ENCODE measurements at places on chromosomes 4 and X.

GRCh38 chr4:68271851-68272357 is 26.4 kb upstream of the TMPRSS11B start:
- DNase-seq: peak; percentile 65

GRCh38 chrX:78931814-78932213 is 13.4 kb upstream of the P2RY10 start:
- DNase-seq: no peak

GRCh38 chr4:139368998-139369397 is 66.7 kb upstream of the NDUFC1 start:
- peak; percentile 48 for DNase-seq

GRCh38 chrX:149494844-149495565 is 10.1 kb downstream of the IDS start:
- DNase-seq: peak; percentile 35

DNA sequence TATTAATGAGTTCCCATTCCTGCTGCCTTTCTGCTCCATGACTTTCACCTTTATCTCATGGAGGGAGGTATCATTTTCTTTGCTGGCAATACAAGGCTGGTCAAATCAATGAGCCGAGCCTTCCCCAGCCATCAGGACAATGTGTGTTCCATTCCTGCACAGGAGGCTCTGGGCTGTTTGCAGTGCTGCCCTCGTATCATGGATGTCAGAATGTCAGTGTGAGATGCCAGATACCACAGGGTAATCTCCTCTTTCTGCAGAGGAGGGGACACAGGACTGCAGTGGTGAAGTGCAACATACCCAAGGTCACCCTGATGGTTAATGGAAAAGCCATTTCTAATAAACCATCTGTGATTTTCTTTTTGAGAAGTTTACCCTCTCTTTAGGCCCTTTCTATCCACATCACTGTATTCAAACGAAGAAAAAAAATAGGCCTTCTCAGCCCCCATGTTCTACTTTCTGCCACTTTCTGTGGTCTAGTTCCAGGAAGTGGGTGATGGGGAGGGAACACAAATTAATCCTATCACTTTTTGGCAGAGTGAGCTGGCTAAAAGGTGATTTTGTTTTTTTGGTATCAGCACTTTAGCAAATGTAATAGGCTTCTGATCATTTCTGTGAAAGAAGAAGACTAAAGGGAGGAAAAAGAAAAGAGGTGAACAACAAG is 490.2 kb upstream of the BOD1L1 start:
- DNase-seq: no peak

GRCh38 chrX:129784371-129784770 is 4.6 kb downstream of the SASH3 start:
- DNase-seq: no peak

- DNase-seq: peak; percentile 30
Measured at GRCh38 chrX:103464072-103464773, 55.1 kb downstream of the RAB40A start.

DNA sequence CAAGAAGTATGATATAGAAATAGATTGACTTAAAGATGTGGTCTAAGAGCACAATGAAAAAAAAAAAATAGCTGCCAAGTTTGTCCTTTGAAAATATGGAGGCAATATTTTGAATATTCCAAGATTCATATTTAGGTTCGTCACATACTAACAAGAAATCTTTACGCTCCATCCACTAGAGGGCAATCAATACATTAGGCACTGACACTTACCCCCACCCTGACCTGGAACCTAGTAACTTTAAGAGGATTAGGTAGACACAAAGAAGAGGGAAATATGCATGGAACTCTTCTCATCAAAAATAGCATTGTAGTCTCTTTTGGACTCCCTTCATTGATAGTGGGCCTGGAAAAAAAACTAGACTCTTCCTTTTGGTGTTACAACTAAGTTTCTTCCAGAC is 1108.1 kb downstream of the PCDH19 start:
- no peak for DNase-seq

GRCh38 chrX:20527558-20528011 is 260.9 kb upstream of the RPS6KA3 start:
- no peak for DNase-seq

Measured in astrocyte (in vitro differentiated cells and primary cell).